ENCODE measurements at places on chromosomes 12 and 14.

DNA sequence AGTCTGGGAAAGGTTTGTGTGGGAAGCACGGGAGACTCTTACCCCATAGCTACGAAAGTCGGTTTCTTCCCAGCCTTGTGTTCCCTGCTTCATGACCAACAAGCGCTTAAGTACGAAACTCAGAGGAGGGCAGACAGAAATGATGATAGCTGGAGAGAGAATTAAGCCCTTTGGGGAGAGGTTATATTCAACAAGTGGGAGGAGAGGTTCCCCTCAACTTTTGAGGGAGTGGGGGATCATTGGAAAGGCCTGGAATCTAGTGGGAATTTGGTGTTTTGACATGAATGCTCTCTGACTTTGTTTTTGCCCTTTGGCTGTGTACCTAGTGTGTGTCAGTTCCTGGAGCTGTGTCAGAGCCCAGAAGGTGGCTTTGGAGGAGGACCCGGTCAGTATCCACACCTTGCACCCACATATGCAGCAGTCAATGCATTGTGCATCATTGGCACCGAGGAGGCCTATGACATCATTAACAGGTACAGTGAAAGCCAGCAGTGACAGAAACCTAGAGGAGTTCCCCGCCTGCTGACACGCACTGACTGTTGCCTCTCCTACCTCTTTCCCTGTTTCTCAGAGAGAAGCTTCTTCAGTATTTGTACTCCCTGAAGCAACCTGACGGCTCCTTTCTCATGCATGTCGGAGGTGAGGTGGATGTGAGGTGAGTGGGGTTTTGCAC, 40.6 kb downstream of the FNTB start:
- no peak for DNase-seq

- no peak for DNase-seq
Measured at GRCh38 chr14:75101491-75101890, 25.4 kb downstream of the NEK9 start.

DNA sequence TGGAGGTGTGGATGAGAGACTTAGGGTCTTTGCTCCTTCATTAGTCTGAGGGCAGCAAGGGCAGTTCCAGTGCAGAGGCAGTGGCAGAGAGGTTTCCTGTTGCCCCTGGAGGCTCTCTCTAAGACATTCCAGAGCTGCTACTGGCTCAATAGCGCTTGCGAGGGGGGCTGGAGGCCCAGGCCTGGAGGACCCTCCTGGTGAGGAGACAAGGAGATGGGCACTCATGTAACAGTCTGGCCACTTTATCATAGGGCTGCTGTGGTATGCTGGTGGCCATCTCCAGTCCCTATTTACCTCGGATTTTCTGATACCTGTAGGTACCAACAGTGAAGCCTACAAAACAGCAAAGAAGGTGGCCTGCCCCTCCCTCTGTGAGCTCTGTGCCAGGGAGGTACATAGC, 12.7 kb downstream of the CLEC2A start:
- DNase-seq, result no peak

DNA sequence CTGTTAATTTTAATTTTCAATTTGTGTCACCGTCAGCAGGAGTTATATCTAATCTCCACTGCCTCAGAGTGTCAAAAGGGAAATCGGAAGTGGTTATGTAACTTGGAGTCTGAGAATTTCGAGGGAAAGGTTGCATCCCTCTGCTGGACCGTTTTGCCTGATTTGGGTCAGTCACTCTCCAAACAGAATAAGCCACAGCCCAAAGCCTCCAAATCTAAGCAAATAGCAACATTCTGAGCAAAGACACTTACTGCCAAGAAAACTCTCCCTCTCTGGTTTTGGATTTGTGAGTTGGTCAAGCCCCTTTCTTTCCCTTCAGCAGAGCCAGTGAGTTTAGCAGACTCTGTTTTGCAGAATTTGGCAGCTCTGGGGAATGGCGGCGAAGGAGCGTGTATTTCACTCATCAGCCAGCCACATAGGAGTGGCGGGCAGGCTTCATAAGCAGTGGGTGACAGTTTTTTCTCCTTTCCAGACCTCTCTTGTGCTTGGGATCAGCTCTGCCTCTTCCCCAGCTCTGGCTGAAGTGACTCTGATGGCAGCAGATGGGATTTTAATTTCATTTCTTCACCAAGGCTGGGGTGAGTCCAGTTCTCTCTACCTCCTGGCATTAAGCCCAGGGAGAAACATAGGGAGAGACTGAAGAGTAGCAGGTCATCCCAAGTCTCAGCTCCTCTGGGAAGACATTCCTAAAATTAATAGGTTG, 218.7 kb upstream of the NOS1 start:
- DNase-seq, result no peak

GRCh38 chr12:10968765-10969456, 17.8 kb downstream of the TAS2R50 start:
- DNase-seq, result no peak

GRCh38 chr12:49093792-49094159, 825 bp downstream of the DHH start:
- no peak for DNase-seq

- DNase-seq, result no peak
Measured at GRCh38 chr12:130577351-130577750, 138.7 kb downstream of the RIMBP2 start.

DNA sequence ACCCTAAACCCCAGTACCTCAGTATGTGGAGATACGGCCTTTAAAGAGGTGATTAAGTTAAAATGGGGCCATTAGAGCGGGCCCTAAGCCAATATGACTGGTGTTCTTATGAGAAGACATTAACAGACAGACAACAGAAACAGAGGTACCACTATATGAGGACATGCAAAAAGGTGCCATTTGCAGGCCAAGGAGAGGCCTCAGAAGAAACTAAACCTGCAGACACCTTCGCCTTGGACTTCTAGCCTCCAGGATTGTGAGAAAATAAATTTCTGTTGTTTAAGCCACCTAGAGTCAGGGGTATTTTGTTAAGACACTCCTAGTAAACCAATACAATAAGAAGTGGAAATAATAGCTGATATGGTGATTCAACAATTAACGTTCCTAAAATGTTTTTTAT, 32.6 kb downstream of the PTPRB start:
- DNase-seq, result no peak

DNA sequence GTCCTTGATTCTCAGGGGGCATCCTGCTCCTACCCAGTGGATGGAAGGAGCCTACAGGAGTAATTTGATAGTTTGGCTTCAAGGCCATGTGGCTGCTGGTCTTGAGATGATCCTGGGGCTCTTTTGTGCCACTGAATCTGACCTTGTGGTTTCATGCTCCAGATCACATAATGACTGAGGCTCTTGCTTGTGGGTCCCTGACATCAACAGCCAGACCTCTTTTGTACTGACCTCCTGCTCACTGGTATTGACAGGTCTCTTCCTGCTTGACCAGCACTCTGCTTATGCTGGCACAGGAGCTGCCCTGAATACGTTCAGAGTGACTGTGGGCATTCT, 23.2 kb upstream of the JPH4 start:
- DNase-seq, result no peak

GRCh38 chr14:91080071-91080470, 19.6 kb upstream of the RPS6KA5 start:
- DNase-seq, result no peak
